T-helper 2 cell (primary cell): ENCODE measurements at places on chromosomes 3 and 15.

DNA sequence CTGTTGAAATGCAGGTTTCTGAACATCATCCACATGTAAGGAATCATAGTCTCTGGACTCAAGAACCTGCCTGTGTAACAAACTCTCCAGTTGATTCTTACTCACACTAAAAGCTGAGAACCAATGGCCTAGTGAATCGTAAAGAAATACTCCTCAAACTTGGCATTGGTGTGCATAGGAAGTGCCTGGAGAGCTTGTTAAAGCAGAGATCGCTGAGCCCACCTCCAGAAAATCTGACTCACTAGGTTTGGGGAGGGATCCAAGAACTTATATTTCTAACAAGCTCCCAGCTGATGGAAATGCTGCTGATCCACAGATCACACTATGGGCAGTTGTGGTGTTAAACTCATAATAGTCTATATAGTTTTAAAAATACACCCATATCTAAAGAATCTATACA, 55.8 kb upstream of the LMCD1 start:
- DNase-seq: no peak

GRCh38 chr3:188964957-188965356, 206.8 kb upstream of the TPRG1 start:
- no peak for DNase-seq

- DNase-seq: no peak
Measured at GRCh38 chr15:50150349-50150748, 31.3 kb upstream of the ATP8B4 start.

DNA sequence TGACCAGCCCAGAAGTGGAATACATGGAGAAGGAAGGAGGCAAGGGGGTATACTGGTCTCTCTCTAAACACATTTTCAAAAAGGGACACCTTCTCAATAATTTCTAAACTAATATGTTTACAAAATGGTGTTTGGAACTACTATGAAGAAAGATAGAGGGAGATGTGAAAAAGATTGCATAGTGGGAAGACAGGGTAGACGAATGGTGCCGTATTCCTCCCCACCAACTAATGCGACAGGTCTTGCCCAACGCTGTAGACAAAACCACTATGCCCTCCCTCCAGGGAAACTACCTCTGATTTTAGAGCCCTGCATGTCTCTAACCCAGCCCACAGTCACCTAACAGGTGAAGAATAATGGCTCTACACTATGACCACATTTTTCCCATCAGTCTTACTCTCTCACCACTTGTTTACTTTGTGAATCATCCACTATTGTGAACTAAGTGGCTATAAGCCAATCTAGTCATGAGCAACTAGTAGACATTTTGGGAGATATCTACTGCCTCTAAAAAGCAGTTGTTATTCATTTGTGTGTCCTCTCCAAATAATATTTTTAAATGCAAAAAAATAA, 108.2 kb upstream of the UBE2E2 start:
- no peak for DNase-seq

- no peak for DNase-seq
Measured at GRCh38 chr3:65833761-65834505, 204.8 kb downstream of the MAGI1 start.
